ENCODE measurements at places on chromosomes 3 and 15.

DNA sequence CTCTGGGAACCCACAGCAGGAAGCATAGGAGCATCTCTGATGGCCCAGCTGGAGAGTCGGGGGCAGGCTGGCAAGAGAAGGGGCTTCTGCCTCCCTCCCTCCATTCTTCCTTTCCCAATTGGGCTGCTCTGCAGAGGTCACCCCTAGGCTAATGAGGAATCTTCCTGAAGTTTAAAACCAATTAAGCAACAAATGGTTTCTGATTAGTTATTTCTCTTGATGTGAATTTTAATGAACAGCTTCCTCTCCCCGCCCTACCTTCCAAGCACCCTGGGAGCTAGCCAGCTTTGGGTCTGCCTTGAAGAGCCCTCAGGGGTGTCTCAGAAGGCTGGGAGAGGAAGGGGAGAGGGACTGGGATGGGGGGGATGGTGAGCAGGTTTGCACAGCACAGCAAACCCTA, 24.6 kb upstream of the HCN4 start:
- DNase-seq = no peak

DNA sequence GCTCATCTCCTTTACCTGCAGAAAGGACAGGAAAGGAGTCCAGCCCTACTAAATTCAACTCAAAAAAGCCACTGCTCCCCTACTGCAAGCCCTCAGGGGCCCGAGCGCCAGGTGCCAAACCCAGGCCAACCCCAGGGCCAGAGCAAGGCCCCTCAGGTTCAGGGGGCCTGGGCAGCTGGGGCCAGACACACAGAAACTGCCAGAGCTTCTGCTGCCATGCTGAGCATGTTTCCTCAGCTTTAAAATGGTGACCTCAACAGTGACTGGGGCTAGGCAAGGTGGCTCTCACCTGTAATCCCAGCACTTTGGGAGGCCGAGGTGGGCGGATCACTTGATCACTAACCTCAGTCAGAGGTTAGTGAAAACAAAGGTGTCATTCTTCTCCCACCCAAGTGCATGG, 38.8 kb downstream of the KLHL25 start:
- no peak for DNase-seq

- DNase-seq = peak; percentile 86
These were observed at the start of gene FGF12 for GRCh38 chr3:192727032-192727847. Gene FGF12 (minus strand): TSS chr3:192727541.

- DNase-seq = no peak
These were observed 149.7 kb upstream of the IL12A start for GRCh38 chr3:159838938-159839337.

GRCh38 chr3:151866711-151867410, 6.6 kb upstream of the SUCNR1 start:
- DNase-seq = no peak

DNA sequence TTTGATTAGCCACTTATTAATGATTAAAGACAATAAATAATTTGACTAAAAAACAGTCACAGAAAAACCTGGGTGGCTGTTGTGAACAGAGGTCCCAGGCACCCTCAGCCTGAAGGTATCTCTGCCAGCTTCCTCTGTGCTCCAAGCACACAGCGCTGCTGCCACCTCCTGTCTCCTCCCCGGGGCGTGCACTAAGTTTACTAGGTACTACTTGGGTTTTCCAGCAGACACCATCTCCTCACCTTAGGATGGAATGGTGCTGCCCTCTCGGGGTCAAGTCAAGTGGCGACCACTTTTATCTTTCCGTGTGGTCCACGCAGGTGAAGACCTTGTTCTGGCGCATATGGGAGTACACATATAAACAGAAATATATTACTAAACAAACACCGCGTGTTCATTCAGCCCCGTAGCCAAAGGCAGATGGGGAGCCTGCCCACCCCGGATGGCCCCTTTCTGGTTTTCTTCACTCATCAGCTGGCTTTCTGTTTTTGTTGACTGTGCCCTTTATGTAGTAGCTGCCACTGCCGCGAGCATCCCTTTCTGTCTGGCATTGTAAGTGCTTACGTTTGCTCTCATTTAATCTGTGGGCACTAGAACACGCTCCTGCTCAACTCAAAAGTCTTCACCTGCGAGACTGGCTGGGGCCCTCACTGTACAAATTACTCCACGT, 128.0 kb downstream of the LRIG1 start:
- peak; percentile 46 for DNase-seq

DNA sequence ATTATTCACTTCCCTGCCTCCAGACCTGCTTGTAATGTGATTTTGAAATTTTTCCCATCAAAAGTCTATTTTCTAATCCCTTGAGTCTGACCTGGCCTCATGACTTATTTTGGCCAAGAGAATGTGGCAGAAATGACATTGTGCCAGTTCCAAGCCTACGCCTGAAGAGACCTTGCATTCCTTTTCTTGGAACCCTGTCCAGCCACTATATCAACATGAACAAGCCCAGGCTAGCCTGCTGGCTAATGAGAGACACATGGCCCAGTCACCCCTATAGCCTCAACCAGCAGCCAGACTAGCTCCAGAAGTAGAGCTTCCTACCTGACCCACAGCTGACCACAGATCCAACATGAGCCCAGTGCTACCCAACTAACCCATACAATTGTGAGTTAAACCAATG, 121.1 kb upstream of the ACP3 start:
- DNase-seq = no peak

GRCh38 chr3:19931180-19931692, 2.8 kb downstream of the EFHB start:
- DNase-seq = no peak
